ENCODE measurements at places on chromosomes 7 and 10.

DNA sequence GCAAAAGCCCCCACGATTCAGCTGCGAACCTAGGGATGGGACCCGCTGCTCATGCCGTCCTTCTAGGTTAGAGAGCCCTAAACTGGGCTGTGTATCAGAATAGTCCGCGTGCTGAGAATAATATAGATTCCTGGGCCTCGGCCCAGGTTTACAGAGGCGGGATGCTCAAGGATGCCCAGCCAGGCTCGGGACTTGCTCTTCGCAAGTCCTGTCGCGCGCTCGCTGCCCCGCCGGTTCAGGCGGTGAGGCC is 266 bp upstream of the STMP1 start:
- no peak for DNase-seq

DNA sequence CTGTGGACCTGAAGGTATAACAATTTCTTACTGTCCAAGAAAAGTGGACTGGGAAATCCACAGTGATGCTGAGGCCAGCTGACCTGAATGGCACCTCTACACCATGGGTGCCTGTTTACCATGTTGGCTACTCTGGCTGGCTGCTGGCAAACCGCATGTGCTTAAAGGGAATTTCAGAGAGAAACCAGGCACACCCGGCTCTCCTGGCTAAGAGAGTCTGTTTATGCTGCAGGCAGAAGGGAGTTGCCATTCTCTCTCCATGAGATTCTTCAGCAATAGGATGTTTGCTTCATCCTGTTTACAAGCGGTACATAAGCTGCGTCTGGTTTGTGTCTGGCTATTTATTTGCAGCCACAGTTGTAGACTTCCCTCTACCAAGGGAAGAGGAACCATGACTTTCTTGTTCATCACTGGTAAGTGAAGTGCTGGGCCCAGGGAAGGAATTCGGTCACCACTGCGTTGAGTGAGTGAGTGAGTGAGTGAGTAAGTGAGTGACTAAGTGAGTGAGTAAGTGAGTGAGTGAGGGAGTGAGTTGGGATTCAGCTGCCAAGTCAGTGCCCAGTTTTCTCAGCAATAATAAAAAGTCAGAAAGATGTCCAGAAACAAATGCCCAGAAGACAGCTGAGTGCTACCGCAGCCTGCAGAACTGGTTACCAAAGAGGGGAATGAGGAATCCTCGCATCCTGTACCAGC is 90.4 kb downstream of the COBL start:
- DNase-seq: no peak

DNA sequence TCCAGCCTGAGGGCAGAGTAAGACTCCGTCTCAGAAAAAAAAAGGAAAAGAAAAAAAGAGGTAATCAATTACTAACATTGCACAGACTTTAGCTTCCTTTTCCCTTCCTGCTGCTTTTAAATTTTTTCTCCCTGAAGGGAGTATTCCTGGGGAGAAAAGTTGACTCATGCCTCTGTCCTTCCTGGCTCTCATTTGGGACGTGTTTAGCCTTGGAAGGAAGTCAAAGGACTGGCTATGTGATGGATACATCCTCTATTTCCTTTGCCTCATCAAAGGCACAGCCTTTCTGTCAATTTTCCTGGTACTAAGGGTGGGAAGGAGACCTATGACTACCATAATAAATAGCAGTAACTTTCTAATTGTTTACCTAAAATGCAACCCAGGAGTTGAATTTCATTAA is 77.6 kb downstream of the ITGA8 start:
- no peak for DNase-seq

DNA sequence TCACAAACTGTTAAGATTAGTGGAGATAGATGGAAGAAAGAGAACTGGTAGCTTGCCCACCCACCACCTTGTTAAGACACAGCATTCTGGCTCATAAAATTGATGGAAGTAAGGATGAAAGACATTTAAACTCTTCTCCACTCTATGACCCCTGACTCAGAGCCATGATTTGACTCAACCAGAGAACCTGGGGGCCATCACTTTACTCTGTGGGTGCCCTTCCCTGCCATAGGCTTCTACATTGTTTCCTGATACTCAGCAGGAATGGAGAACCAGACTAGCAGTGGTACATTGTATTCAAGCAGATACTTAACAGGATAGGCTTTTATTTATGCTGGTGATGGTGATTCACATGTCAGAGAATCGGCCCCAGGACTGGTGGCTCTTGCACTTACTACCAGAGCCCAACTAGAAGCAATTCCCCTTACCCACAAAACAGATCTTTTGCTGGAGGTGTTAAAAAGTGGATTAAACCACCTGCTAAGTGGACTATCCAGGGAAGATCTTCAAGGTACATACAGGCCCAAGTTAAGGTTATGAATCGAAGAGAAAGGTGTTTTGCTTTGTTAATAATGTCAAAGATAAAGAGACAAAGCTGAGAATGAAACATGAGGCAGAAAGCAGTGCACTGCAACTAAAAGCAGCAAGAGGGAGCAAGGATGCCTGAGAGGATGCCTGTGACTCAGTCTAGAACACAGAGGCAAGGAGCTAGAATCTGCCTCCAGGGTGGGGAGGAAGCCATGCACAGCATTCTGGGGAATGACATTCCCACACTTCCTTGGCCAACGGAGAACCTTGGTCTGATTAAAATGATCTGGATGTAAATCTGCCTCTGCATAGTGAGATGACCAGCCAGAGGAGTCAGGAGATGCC is 36.0 kb upstream of the GLI3 start:
- no peak for DNase-seq

DNA sequence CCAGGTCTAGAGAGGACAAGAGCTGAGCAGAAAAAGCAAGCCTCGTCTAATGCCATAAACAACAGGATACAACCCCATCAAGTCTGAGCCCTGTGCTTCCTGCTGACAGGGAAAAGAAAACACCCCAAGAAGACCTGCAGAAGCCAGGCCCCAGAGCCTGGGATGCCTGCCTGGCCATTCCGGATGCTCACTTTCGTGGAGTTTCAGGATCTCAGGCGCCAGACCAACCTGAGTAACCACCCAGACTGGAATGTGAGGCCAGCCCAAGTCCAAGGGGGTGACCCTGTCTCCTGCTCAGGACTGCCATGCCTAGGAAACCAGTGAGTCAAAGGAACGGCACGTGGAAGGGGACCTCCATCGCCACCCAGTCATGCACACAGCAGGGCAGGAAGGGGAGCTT is 74.3 kb downstream of the PLXNA4 start:
- DNase-seq: no peak

GRCh38 chr7:45435846-45436245 is 138.3 kb upstream of the ADCY1 start:
- DNase-seq: no peak

- DNase-seq: no peak
Measured at GRCh38 chr10:107666214-107666613, 501.7 kb upstream of the SORCS1 start.

Data from germinal center (tissue), 1 donor.